ENCODE measurements at places on chromosomes 11 and 22.

GRCh38 chr11:118312328-118312727 lies 7.8 kb downstream of the CD3E start:
- DNase-seq = no peak

DNA sequence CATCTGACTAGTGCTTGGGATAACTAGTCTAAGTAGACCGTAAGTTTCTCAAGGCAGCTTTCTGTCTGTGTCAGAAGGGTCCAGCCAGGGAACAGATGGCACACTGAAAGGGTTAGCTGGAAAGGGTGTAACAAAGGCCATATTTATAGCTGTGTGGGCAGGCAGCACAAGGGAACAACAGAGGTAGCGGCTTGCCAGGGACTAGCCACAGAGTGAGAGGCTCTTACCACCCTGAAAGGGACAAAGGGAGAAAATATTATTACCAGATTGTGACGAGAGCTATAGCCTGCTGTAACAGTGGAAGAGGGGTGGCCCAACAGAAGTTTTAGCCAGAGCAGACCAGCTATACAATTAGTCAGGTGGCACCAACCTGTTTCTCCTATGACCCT lies 129.4 kb downstream of the CCDC34 start:
- DNase-seq = no peak

DNA sequence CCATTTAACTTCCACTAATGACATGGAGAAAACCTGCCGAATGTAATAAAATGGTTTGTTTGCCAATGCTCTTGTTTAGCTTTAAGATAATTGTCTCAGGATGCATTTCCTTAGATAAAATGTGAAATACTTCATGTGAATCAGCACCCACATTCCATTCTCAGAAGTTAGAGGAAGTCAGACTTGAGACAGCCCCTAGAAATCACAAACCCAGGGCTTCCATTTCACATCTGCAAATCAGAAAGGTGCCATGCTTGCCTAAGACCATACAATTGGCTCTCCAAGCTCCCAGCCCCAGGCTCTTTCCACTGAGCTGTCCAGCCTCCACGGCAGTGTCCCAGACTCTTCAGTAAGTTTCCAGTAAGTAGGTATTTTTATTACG lies 35.6 kb upstream of the ADORA2A start:
- DNase-seq = no peak

DNA sequence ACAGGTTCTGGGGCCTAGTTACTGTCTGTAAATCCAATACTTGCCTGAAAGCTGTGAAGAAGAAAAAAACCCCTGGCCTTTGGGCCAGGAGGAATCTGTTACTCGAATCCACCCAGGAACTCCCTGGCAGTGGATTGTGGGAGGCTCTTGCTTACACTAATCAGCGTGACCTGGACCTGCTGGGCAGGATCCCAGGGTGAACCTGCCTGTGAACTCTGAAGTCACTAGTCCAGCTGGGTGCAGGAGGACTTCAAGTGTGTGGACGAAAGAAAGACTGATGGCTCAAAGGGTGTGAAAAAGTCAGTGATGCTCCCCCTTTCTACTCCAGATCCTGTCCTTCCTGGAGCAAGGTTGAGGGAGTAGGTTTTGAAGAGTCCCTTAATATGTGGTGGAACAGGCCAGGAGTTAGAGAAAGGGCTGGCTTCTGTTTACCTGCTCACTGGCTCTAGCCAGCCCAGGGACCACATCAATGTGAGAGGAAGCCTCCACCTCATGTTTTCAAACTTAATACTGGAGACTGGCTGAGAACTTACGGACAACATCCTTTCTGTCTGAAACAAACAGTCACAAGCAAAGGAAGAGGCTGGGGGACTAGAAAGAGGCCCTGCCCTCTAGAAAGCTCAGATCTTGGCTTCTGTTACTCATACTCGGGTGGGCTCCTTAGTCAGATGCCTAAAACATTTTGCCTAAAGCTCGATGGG lies 13.5 kb downstream of the PIK3IP1 start:
- DNase-seq = no peak

GRCh38 chr11:76762356-76762752 lies 20.8 kb upstream of the TSKU start:
- DNase-seq = no peak

Data from stimulated activated CD8-positive, alpha-beta memory T cell treated with anti-CD3 and anti-CD28 coated beads, Interleukin-4, amount 100 ng/mL, for 1 hour (primary cell).